Lower lobe of right lung (tissue), 2 donors: ENCODE measurements at places on chromosomes 16 and 17. TPM values are rescaled to one million over a fixed set of nuclear protein-coding genes. Genes with fewer than 3 reads are reported as not detected.
A peak's percentile ranks its signal among the peaks of the same experiment; 100 is the strongest.

GRCh38 chr16:85720302-85720637 is 30.6 kb downstream of the C16orf74 start:
- peaks cover 4% of the 10 kb centered on the region for H3K27me3 ChIP-seq
- H3K4me1 ChIP-seq: peaks cover 10% of the 10 kb centered on the region
- no peak overlapping the region for H3K27ac ChIP-seq
- DNase-seq: no peak
- no peak overlapping the region for H3K4me3 ChIP-seq

GRCh38 chr16:8572919-8573724 is 17.2 kb downstream of the TMEM114 start:
- H3K4me1 ChIP-seq: no peaks in the 10 kb centered on the region
- H3K27ac ChIP-seq: no peak overlapping the region

- DNase-seq: no peak
- H3K27me3 ChIP-seq: no peaks in the 10 kb centered on the region
- H3K27ac ChIP-seq: peak overlapping the region; percentile 92
These were observed 656 bp upstream of the IGFBP4 start for GRCh38 chr17:40442392-40443195.

The SPN gene
- 109 TPM for total RNA-seq

The PIRT gene
- total RNA-seq: not detected

The KRTAP1-5 gene
- not detected for total RNA-seq

The CLEC18A gene
- 2.7 TPM for total RNA-seq

DNA sequence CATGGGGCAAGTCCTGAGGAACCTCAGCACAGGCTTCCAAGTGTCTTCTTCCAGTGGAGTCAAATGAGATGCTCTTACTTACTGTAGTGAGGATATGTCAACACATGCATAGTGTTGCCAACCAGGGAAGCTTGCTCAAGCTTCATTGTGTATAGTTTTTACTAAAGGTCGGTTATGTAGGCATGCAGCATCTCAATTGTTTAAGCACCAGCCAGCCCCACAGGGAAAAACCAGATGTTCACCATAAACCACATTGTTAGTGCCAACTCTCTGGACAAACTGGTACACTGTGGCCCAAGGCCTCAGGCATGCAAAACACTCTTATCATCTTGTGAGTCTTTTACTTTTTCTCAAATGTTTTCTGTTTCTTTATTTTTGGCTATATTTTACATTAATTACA is 152.1 kb downstream of the PHKB start:
- H3K4me1 ChIP-seq: no peaks in the 10 kb centered on the region
- H3K27me3 ChIP-seq: no peaks in the 10 kb centered on the region
- H3K4me3 ChIP-seq: no peak overlapping the region
- H3K27ac ChIP-seq: no peak overlapping the region
- DNase-seq: no peak

DNA sequence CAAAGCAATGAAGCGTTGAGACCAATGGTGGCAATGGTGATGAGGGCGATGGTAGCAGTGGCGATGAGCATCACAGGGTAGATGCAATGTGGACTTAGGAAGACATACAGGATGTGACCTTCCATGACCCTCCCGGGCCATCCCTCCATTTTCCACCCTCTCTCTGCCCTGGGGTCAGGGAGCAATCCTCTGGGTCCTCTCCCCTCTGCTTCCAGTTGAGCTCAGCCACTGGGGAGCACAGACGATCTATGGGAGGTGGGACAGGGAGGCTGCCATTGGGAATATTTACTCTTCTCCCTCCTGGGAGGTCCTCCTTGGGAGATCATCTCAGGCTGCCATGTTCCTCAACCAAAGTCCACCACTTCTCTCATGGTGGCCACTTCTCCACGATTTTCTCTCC is 260.7 kb upstream of the FOXF1 start:
- no peaks in the 10 kb centered on the region for H3K4me1 ChIP-seq
- no peaks in the 10 kb centered on the region for H3K27me3 ChIP-seq
- DNase-seq: no peak

GRCh38 chr16:76345163-76345661 is 68.0 kb downstream of the CNTNAP4 start:
- no peak overlapping the region for H3K4me3 ChIP-seq
- no peaks in the 10 kb centered on the region for H3K36me3 ChIP-seq
- no peak for DNase-seq

GRCh38 chr16:55017321-55017720 is 86.7 kb downstream of the IRX5 start:
- no peak overlapping the region for H3K27ac ChIP-seq
- H3K4me1 ChIP-seq: no peaks in the 10 kb centered on the region
- no peaks in the 10 kb centered on the region for H3K27me3 ChIP-seq
- H3K36me3 ChIP-seq: no peaks in the 10 kb centered on the region

GRCh38 chr17:16484445-16485175 is 7.4 kb downstream of the LRRC75A start:
- H3K4me3 ChIP-seq: no peak overlapping the region
- no peaks in the 10 kb centered on the region for H3K27me3 ChIP-seq
- H3K27ac ChIP-seq: no peak overlapping the region

DNA sequence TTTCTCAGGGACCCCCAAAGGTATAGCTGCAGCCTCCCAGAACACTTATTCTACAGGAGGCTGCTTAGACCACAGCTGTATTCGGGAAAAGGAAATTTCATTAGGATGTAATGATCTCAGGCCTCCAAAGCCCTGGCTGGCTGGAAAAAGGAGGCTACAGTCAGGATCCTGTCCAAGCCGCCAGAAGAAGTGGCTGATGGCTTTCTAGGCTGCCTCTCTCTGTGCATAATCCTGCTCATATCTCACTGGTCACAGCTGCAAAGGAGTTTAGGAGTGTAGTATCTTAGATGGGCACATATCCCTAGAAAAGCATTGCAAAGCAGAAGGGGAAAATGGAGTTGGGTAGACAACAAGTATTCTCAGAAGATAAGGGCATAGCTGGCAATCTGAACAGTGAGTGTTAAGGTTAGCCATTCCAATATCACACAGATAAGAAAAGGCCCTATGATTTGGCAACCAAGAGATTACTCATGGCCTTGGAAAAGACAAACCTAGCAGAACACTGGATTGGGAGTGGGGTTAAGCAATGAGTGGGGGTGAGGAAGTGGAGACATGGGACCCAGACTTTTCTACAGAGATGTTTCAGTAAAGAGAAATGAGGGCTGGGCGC is 26.0 kb upstream of the PRKCA start:
- H3K4me3 ChIP-seq: no peak overlapping the region
- H3K36me3 ChIP-seq: no peaks in the 10 kb centered on the region
- H3K27me3 ChIP-seq: no peaks in the 10 kb centered on the region
- H3K27ac ChIP-seq: no peak overlapping the region
- no peaks in the 10 kb centered on the region for H3K4me1 ChIP-seq

DNA sequence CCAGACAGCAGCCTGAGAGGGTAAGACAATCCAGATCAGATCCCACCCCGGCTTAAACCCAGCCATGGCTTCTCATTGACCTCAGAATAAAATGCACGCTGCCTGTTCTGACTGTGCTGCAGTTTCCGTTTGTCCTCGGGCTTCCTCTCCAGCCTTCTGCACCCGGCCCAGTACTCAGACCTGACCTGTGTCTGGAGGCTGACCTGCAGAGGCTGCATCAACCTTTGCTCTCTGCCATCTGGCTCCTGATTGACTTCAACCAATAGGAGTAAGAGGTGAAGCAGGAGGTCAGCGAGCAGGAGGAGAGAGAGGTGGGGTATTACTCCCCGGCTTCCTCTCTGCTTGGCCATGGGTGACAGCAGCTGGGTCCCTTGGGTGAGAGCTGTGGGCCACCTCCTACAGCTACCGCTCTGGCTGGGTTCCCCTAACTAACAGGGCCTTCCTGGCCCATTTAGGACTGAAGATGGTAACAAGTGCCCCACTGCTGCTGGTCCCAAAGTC is 46.7 kb downstream of the C16orf82 start:
- H3K27me3 ChIP-seq: peaks cover 4% of the 10 kb centered on the region
- H3K4me3 ChIP-seq: no peak overlapping the region

DNA sequence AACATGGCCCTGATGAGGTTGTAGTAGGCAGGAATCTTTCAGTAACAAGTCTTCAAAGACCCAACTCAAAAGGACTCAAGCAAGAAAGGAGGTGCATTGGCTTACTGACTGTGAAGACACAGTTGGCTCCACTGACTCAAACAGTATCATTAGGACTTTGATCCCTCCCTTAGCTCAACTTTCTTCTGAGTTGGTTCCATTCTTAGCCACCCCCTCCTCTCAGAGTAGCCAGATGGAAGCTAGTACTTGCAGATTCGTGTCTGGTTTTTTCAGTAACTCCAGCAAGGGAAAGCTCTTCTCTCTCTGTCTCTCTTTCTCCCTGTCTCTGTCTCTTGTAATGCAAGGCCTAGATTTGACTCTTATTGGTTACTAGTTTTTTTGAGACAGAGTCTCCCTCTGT is 5.0 kb upstream of the MAPK3 start:
- H3K27me3 ChIP-seq: no peaks in the 10 kb centered on the region
- H3K36me3 ChIP-seq: no peaks in the 10 kb centered on the region
- no peak for DNase-seq
- peaks cover 4% of the 10 kb centered on the region for H3K4me1 ChIP-seq
- H3K27ac ChIP-seq: no peak overlapping the region
- no peak overlapping the region for H3K4me3 ChIP-seq

DNA sequence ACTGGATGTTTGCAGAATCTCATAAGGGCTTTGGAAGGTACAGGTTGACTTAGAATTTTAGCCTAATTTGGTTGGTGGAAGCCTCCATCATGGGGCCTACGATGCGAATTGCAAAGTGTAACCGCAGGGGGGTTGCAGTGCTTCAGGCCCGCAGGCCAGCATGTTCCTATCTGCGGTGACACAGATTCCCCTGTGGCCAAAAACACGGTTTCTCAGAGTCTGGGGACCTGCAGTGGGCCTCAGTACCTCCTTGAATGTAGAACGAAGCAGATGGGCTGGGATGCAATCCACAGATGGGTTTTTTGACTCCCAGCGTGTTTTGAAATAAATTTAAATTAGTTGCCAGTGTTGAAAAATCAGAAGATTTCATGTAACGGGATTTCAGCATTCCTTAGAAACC is 34.7 kb downstream of the KIAA0513 start:
- no peak overlapping the region for H3K27ac ChIP-seq
- no peak overlapping the region for H3K4me3 ChIP-seq
- no peak for DNase-seq
- no peaks in the 10 kb centered on the region for H3K27me3 ChIP-seq
- H3K4me1 ChIP-seq: peaks cover 24% of the 10 kb centered on the region

DNA sequence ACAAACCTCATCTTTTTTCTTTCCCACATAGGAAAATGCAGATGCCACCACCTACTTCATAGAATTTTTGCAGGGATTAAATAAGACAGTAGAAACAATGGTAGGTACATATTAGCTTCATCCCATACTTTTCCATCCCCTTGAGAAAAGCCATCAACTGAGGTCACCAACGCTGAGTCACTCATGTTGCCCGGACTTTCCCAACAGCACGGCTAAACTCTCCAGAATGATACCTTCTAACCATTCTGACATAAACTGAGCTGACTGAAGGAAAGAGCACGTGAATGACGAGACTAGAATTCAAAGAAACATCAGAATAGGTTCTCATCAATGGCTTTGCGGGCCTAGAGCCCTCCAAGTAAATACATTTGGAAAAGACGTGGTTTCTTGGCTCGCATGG is 146.0 kb upstream of the RCVRN start:
- H3K27ac ChIP-seq: no peak overlapping the region
- H3K4me3 ChIP-seq: no peak overlapping the region
- peaks cover 8% of the 10 kb centered on the region for H3K4me1 ChIP-seq
- no peak for DNase-seq

GRCh38 chr17:64573214-64573613 is 66.4 kb downstream of the CEP95 start:
- H3K4me3 ChIP-seq: no peak overlapping the region
- no peaks in the 10 kb centered on the region for H3K27me3 ChIP-seq
- H3K36me3 ChIP-seq: peaks cover 68% of the 10 kb centered on the region
- H3K4me1 ChIP-seq: peaks cover 14% of the 10 kb centered on the region
- peak overlapping the region; percentile 9 for H3K27ac ChIP-seq

DNA sequence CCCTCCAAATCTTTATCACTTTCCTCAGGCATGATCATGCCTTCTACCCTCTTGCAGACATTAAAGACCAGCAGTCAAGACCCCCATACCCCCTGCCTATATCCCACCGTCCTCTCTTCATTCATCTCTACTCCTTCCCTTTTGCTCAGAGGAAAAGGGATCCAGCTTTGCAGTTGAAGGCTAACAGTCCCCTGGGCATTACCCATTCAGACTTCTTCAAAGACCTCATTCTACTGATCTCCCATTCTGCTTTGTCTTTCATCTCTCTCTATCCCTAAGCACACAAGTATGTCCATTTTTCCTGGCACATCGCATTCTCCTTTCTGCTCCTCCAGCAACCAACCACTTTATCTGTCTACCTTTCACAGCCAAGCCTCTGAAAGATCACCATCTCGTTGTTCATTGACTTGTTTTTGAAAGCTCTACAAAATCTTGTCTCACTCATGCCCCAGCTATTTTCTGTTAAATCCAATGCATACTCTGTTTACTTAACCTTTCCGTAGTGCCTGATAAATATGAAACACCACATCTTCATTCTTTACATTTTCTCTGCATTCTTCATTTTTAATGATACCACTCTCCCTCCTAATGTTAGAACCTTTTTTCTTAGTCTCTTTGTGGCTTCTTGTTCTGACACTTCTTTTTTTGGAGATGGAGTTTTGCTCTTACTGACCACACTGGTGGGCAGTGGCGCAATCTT is 14.1 kb upstream of the LCMT1 start:
- no peak overlapping the region for H3K4me3 ChIP-seq
- no peaks in the 10 kb centered on the region for H3K27me3 ChIP-seq
- no peak overlapping the region for H3K27ac ChIP-seq
- H3K36me3 ChIP-seq: no peaks in the 10 kb centered on the region

The KRT40 gene
- total RNA-seq: 0.27 TPM

The GPR139 gene
- not detected for total RNA-seq

DNA sequence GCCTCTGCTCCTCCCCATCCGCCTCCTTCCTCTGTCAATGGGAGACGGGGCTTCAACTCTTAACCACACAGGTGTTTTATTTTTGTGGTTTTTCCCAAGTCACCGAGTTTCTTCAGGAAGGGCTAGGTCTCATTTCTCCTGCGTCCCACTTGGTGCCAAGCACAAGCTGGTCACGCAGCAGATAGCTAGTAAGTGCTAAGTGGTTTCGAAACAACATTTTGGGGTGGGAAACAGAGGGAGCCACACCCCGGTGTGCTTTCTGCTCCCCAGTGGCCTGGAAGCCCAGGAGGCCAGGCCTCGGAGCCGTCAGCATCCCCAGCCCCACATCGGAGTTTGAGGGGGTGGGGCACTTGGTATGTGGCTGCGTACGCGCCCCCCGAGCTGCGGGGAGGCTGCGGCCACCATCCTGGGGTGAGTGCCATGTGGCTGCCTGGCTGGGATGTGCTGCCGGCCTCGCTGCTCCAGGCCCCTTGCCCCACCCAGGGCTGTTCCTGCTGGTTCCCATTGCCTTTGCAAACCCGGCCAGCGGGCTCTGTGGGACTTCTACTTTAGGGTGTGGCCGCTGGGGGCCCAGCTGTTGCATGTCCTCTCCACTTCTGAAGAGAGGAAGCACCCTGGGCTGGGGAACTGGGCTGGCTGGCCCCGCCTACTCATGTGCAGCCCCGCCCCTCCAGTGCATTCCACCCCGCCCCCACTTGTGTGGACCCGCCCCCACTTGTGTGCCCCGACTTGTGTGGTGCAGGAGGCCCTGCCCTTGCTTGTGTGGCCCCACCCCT is 55.6 kb downstream of the BAIAP2 start:
- peak overlapping the region; percentile 67 for H3K27ac ChIP-seq
- H3K4me3 ChIP-seq: peak overlapping the region; percentile 11
- H3K27me3 ChIP-seq: no peaks in the 10 kb centered on the region
- H3K4me1 ChIP-seq: peaks cover 50% of the 10 kb centered on the region
- peak; percentile 92 for DNase-seq
